ENCODE measurements at places on chromosomes 16 and 17.

DNA sequence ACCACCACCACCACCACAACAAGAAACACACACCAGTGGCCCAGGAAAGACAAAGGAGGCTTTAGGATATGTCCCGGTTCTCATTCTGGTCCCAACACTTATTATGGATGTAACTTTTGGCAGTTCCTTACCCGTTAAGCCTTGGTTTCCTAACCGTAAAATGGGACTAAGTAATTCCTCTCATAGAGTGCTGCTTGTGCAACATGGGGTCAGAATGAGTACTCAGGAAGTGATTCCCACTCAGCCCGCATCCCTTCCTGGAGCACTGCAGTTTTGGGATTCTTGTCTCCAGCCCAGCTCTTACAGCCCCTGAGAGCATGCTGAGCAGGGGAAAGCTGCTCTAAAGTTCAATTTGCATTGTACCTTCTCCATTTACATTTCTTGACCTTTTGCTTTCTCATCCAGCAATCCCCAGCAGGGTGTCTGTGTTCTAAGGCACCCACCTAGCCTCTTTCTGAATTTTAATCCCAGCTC is 262.6 kb downstream of the PRKCA start:
- no peak for DNase-seq

DNA sequence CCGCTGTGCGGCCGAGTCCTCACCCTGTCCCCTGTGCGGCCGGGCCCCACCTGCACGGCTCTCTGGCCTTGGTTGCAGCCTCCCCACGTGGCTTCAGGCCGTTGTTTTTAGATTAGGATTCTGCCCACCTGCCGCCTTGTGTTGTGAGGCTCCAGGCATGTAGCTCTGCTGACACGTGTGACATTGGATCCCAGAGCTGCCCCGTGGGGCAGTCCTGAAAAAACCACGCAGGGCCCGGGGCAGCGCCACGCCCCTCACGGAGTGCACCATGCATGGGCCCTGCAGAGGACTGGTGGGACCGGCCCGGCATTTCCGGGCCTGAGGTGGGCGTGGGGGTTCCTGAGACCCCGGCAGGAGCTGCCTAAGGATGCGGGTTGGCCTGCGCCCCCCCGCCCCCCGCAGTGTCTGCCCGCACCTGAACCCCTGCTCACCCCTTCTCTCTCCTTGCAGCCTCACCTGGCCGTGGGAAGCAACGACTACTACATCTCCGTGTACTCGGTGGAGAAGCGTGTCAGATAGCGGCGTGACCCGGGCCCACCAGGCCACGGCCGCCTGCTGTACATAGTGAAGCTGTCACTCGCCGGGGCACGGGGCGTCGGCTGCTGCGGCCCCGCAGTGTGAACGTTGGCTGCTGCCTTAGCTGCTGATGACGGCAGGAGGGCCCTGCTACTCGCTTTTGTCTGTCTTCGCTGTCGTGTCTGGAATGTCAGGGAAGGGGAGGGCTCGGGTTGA is 27.7 kb upstream of the CHMP6 start:
- no peak for DNase-seq

DNA sequence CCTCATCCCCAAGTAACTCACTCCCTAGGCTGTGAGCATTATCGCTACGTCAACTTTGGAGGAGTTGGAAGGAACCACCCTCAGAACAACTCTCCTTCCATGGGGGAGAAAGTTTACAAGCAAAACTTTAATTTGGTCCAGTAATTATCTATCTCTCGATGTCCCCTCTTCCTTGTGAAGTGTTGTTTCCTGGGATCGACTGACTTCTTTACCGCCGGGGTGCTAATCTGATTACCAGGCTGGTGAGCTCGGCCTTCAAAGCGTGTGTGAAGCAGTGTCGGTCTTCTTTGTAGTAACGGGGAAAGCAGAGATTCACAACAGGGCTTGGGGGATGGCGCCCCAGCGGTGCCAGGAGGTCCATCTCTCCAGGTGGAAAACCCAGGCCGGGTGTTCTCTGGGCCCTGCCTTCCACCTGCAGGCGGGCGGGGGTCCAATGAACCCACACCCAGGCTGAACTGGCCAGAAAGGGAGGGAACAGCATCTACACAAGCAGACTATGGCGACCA is 14.5 kb upstream of the FOXF1 start:
- no peak for DNase-seq

- DNase-seq: no peak
Measured at GRCh38 chr16:83651871-83652270, 155.9 kb upstream of the HSBP1 start.

GRCh38 chr17:19320876-19321275 is 41.6 kb downstream of the B9D1 start:
- DNase-seq: no peak

GRCh38 chr16:14608111-14608566 is 21.9 kb downstream of the PARN start:
- no peak for DNase-seq

- no peak for DNase-seq
Measured at GRCh38 chr17:6061290-6061689, 8.9 kb upstream of the WSCD1 start.

DNA sequence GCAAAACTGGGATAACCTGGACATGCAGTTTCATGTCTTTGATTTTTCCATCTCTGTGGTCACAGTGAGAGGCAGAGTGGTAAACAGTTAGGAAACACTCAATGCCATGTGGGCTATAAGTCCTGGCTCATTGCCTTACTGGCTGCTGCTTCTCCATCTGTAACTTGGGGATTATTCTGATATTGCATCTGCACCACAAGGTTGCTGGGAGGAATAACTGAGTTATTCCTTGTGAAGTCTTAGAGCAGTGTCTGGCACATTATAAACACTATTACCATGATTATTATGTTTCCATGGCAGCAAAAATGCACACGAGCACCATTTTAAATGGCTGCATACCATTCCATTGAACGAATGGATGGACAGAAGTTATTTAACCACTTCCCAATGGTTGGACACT is 111.7 kb upstream of the CDH5 start:
- no peak for DNase-seq

GRCh38 chr17:41340494-41340893 is 10.1 kb downstream of the KRT33A start:
- DNase-seq: no peak

DNA sequence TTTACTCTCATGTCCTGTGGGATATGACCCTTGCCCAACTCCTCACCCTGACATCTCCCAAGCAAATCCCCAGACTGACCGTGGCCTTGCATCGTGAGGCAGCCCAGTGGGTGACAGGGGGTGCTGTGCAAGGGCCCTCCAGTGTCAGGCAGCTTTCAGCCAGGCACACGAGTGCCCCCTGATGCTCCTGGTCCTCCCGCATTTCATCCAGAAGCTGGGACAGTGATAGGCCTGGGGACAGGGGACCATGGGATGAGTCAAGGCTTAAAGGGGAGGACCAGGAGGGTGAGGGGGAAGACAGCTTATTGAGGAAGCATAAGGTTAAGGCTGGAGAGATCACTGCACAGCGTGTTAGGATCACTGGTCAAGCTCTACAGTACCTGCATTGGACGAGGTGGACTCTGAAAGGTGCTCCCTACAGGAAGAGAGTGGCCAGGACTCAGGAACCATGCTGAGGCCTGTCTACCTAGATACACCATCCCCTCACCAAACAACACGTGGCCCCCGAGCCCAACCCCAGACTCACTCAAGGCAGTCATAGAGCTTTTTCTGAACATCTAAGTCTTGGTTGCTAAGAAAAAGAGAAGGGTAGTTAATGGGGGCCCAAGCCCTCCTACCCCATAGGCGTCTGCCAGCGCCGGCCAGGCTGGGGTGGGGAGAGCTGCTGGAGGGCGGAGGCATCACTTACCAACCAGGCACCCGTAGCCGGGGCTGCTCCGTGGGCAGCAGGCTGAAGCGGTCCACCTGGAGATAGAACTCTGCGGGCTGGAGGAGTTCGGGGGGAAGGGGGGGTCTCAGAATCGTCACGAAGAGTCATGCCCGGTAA is 998 bp downstream of the ACD start:
- no peak for DNase-seq

- DNase-seq: peak; percentile 55
Measured at GRCh38 chr17:55295411-55296170, 30.8 kb downstream of the HLF start.

DNA sequence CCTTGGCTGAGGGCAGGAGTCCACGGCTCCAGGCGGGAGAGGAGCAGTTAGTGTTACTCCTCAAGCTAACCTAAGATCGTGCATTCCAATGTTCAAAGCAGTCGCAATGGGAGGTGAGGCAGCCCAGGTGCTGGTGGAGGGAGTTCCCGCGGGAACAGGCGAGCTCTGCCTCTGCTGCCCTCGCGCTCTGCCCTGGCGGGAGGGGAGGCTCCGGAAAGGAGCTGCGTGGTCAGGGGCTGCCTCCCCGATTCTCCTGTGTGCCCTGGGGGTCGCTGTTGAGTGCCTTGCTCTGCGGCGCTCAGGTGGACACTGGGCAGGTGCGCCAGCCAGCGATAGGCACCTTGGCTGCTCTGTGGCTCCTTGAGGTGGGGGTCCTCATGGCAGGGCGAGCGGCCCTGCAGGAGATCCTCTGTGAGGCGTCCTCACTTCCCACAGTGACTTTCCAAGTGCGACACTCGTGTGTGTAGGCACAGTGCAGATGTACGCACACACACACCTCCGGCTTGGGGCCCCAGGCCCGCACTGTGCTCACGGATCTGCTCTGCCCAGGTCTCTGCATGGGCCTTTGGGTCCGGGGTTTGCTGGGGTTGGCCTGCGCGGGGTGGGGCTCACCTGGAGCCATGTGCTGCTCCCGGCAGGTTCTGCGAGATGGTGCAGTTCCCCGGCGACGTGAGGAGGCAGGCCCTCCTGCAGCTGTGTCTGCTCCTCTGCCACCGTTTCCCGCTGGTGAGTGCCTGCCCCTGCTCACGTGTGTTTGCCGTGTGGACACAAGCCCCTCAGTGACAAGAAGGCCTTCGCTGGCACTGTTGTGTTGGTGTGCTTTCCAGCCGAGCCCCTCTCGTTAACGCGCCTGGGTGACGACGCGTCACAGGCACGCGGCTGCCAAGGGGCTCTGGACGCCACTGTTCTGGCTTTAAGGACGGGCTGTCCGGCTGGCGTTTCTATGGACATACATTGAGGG is 97.9 kb upstream of the ZNF750 start:
- no peak for DNase-seq

DNA sequence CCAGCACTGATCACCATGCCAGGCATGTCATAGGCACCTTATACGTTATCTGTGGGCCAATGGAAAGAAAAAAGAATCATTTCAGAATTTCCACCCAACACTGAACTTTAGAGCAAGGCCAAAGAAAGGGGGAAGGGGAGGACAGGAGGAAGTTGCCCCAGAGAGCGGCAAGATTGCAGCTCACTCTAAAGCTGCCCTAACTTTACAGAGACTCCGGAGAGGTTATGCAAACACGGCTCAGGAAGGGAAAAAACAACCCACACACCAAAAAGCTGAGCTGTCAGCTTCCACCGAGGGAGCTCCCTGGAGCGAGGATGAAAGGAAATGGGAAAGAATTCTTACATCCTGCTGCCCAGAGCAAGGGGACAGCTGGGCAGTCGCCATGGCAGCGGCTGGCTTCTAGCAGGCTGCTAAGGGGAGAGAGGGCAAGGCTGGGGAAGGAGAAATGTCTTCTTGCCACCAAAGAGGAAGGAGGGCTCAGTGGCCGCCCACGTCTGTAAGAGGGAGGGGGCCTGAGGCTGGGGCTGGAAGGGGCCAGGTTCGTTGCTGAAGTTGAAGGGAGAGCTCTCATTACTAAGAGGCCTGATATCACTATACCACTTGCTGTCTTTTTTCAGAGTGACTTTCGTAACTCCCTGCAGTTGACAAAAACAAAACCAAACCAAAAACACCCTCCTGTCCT is 18.2 kb downstream of the COTL1 start:
- peak; percentile 51 for DNase-seq

- DNase-seq: no peak
Measured at GRCh38 chr17:5533486-5534315, 47.3 kb downstream of the MIS12 start.

DNA sequence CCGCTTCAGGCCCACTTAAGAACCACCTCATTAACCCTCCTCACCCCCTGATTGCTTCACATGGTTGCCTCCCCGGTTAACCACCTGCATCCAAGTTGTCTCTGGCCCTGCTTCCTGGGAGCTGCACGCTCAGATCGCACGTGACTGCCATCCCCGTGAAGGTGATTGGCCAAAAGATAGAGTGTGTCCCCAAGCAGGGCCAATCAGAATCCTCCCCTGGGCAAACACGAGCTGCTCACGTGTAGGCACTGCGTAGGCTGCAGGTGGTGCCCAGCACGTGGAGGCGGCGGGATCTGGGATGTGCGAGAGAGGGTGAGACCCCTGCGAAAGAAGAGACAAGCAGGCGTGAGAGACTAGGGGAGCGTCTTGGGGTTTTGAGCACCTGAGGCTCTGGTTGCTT is 111.8 kb upstream of the CRHR1 start:
- DNase-seq: no peak

- no peak for DNase-seq
Measured at GRCh38 chr16:69497876-69498596, 67.7 kb upstream of the NFAT5 start.

GRCh38 chr16:46975165-46975564 is 1.7 kb upstream of the DNAJA2 start:
- DNase-seq: no peak

GRCh38 chr16:77974883-77975282 is 47.5 kb upstream of the CLEC3A start:
- DNase-seq: no peak

GRCh38 chr17:2939714-2940351 is 123.6 kb downstream of the OR1D5 start:
- no peak for DNase-seq

- DNase-seq: no peak
Measured at GRCh38 chr17:45432405-45433158, at the start of gene ARHGAP27. TSS of gene ARHGAP27 (minus strand) at chr17:45432870. CDS start at chr17:45430279, 2,591 bp downstream.

All from HuH-7 (cell line).